Testis (tissue), 5 donors: ENCODE measurements at places on chromosomes 1 and 21. TPM values are rescaled to one million over a fixed set of nuclear protein-coding genes. Genes with fewer than 3 reads are reported as not detected.

The LCE2C gene
- polyA plus RNA-seq, result not detected

The FMO5 gene
- 11.0 TPM for polyA plus RNA-seq

The PDC gene
- polyA plus RNA-seq, result not detected

The PTGER3 gene
- polyA plus RNA-seq, result 3.6 TPM

The GFI1 gene
- polyA plus RNA-seq, result 1.3 TPM

The FYB2 gene
- polyA plus RNA-seq, result 4.2 TPM

The RNASEL gene
- polyA plus RNA-seq, result 4.7 TPM

GRCh38 chr21:25913479-25913878, 178.7 kb downstream of the GABPA start:
- DNase-seq, result no peak

DNA sequence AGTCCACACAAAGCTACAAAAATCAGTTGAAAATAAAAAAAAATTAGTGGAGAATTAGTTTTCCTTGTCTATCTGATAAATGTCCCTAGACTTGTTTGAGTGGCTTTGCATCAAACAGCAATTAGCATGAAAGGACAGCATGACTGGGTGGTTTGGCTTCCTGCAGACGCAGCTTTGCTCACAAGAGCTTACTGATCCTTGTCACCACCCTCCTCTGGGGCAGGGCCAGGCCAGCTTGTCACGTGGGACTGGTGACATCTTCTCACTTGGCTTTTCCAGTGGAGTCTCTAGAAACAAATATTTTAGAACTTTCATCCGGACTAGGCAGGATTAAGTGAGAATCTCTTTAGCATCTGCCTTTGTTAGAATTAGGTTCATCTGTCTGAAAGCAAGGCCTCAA, 76.0 kb upstream of the OLIG2 start:
- DNase-seq, result no peak

GRCh38 chr21:35252831-35253230, 203.7 kb upstream of the RUNX1 start:
- DNase-seq, result no peak

DNA sequence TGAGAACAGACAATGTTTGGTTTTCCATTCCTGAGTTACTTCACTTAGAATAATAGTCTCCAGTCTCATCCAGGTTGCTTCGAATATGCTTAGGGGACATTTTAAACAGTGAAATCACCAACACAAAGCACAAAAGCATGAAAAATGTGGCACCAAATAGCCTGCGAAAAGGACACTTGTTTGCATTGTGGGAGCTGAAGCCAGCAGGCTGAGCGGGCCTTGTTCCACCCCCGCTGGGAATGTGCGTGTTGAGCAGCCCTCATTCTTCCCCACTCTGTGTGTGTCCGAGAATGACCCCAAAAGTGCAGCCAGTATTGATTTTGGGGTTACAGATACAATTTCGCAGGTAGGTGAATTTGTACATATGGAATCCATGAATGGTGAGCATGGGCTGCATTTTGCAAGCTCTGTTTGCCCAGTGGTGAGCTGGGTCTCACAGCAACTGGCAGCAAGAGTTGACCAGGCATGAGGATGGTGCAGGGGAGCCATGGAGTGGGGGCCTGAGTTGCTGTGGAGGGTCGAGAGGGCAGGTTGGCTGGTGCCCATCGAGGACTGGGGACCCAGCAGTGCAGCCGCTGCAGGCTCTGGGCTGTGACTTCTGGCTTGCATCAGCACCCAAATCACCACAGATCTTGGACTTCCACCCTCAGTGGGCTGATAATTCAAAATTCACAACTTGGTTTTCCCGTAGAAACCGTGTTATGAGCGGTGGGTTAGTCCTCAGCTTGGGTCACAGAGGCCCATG, 29.4 kb downstream of the NENF start:
- DNase-seq, result no peak

GRCh38 chr1:182259229-182259872, 132.2 kb downstream of the GLUL start:
- peak; percentile 73 for DNase-seq

DNA sequence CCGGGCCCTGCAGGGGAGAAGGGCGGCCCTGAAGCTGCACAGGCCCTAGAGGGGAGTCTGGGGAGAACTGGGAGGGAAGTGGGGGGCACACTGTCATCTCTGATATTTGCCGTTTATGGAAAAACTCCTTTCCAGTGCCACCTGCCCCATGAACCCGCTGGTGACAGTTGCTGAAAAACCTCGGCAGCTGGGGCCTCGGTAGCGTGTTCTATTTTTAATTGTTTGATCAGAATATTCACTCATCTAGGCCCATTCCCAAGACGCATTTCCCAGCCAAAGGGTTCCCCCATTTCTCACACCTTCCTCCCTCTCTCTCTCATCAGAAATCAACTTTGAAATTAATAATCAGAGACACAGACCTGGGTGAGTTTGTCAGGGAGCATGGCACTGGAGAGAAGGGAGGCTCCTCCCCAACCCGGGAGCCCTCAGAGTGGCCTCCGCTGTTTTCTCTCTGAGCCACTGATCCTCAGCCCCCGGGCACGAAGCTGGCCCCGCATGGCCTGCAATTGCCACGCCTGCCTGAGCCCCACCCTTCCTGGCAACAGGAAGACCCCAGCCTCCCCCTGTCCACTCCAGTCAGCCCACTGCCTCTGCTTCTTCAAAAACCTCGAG, 111.1 kb downstream of the CASZ1 start:
- no peak for DNase-seq

GRCh38 chr1:40868051-40868723, 6.0 kb upstream of the CITED4 start:
- DNase-seq, result no peak

GRCh38 chr1:192552760-192553191, 22.8 kb upstream of the RGS1 start:
- DNase-seq, result no peak

GRCh38 chr1:25760122-25760719, 39.8 kb upstream of the SELENON start:
- DNase-seq, result no peak

DNA sequence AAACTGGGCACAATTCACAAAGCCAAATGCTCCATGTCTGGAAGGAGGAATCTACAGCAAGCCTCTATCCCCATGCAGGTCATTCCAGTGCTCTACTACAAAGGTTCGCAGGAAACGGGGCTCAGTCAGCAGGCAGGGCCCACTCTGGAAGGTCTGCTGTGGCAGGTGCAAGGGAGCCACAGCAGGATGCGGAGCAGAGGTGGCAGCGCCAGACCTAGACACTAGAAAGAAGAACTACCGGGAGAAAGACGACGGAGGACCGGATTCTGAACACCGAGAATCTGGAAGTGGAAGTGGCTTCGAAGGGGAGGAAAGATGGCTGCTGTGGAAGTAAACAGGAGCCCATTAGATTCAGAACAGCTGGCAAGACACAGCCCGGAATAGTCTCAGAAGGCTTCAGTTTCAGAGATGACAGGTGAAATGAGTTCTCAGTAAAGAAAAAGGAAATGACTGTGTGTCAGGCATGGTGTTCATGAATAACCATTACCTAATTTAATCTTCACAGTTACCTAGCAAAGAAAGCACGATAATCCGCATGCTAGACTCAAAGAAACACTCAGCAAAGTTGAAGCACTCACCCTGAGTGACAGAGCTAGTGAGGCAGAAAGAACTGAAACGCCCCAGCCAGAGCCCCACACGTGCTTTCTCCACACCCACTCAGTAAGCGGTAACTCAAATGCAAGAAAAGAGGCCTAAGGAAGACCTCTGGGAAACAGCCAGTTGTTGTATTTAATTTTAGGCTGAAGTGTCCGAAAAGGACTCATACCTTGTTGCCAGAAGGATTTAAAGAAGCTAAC, 21.4 kb downstream of the SETD4 start:
- DNase-seq, result no peak

GRCh38 chr1:93474321-93474720, 26.4 kb downstream of the FNBP1L start:
- DNase-seq, result no peak

- no peak for DNase-seq
These were observed 166.8 kb downstream of the HIVEP3 start for GRCh38 chr1:41751804-41752513.

DNA sequence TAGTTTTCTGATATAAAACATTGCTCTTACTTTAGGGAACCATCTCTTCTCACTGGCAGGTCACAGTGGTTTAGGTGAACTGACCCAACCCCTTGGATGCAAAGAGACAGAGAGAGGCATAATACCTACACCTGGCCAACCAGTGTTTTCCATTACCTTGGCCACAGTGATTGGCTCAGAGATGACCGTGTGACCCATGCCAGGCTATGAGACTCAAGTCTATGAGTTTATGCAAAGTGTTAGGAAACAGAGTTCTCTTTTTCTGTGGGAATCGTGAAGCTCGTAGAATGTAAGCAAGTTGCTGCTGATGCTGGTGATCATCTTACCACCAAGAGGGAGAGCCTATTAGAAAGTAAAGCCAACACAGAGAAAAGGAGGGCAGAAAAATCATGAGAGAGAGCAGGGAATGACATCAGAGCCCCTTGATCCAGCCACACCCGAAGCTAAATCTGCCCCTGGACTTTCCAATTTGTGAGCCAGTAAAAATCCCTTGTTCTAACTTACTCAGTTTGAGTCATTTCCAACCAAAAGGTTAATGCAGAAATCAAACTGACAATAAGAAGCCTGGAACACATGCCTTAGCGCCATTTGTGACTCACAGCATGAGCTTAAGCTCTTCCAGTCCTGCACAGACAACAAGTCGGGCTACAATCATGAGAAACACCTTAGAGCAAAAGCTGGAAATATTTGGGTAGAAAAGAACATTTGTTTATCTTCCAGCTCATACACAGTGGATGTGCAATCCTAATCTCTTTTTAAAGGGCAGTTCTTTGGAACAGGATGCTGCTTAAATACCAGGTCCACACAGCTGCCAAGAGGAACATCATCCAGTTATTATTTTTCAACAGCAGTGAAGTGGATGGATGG, 81.3 kb upstream of the KAZN start:
- DNase-seq, result peak; percentile 22

DNA sequence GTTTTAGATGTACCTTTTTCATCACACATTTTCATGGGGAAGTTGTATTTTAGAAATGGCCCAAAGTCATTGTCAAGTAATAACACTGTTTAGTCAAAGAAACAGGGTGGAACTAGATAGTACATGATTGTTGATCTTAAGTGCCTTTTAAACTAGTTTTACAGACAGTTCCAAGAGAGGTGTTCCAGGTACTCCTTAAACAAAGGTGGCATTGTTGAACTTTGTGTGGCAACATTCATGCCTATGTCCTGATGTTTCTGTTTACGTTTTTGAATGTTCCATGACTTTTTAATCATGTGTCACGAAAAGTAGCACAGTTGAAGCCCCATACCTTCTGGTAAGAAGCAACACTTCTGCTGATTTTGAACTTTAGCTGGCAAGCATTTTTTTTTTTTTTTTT, 9.1 kb upstream of the SH3D21 start:
- DNase-seq, result no peak

DNA sequence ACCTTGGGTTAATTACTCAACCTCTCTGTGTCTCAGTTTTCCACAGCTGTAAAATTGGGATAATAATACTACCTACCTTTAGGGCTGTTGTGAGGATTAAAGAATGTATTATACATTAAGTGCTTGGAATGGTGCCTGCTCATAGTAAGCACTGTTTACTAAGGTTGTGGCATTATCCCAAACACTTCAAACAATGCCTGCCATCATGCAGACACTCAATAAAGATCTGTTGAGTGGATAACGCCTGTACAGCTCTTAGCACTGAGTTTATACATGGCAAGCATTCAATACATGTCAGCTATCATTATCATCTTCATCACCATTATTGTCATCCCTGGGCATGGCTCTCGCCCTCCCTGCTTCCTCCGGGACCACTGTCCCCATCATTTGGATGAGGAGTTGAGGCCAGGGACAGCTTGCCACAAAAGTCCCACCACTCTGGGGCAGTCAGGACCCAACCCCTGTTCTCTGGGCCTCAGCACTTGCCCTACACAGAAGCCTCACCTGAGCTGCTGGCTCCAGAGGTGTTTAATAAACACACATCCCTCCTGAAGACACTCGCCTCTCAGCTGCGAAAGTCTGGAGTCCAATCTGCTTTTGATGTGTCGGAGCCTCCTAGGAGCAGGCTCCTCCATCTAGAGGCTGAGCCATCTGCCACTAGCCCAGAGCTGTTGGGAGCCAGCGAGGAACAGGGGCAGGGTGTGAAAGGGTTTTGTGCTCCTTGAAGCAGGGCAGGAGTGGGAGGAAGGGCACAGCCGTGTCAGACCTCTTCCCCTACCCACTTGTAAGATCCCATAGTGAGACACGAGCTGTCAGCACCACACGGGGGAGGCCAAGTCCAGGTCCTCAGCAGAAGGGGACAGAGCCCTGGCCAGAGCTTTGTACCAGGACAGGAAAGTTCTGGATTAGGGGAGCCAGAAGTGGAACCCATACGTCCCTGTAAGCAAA, 80.9 kb upstream of the ZC3H12A start:
- no peak for DNase-seq

- DNase-seq, result no peak
These were observed 316.6 kb downstream of the RYR2 start for GRCh38 chr1:237358555-237358954.

DNA sequence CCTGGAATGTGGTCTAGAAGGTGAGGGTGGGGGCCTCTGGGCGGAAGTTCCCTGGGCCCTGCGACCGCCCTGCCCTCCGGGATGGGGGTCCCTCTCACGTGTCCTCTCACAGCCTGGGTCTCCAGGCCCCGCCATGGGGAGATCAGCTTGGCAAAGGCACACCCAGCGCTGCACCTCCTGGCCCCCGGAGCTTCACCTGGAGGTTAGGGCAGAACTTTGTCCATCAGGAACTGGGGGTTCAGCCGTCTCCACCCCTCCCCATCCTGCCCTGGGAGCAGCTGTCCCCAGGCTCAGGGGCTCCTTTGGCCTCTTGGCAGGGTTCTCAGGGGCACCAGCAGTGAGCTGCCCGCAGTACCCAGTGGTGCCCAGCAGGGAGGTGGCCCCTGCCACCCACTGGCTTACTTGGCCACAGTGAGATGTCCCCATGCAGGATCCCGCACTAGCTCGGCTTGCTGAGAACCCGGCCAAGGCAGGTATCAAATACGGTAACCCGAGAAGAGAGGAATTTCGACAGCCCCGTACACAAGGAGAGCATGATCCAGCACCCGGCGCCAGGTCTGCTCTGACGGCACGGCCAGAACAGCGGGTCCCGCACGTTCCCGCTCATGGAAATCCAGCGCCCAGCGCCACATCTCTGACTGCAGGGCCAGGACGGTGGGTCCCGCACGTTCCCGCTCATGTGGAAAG, 36.7 kb downstream of the RRP1 start:
- no peak for DNase-seq

DNA sequence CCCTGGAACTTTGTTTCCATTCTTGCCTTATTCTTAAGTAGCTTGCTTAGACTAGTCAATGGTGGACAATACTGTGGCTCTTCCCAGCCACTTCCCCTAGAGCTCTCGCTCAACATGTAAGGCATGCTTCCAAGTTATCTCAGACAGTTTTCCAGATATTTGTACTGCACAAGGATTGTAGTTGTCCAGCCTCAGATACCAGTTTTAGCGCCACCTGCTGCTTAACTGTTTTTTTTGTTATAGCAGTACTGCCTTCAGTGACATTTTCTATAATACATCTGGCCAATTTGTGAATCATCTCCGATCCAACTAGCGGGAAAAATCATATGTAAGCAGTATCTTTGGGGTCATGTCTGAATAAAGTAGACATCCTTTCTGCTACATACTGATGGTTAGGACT, 346.7 kb upstream of the ADGRL4 start:
- peak; percentile 61 for DNase-seq
